ENCODE measurements at places on chromosomes 12 and 14.

DNA sequence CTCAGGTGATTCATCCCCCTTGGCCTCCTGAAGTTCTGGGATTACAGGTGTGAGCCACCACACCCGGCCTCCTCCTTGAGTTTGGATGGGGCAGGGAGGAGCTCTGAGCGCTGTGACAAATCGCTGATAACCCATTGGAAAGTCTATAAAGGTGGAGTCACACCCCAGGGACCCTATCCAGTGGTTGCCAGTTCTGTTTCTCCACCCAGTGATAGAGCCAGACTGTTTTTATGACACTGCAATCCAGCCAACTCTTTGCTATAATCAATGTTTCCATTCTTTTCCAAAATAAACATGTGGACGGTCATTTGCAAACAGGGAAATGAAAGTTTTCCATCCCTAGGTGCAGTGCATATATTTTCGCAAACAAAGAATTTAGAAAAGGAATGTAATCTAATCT is 142.0 kb upstream of the PELI2 start:
- DNase-seq: no peak

DNA sequence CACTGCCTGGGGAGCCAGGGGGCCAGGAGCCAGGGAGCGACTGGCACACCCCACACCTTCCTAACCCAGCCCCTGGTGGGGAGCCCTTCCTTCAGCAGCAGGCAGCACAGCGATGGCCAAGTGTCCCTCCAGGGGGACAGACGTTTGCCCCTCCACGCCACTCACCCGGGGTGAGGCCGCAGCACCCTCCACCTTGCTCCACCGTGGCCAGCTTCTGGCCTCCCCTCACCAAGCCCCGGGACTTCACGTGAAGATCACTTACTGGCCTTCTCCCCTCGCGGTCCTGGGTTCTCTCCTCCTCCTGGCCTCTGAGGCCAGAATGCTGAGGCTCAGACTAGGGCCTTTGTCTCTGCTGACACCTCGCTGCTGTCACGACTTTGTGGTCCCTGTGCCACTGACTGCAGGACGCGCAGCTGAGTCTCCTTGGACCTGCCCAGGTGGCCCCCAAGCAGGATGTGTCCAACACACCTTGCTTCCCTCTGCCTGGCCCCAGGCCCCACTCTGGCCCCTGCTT is 3.5 kb upstream of the ASPG start:
- DNase-seq: no peak

DNA sequence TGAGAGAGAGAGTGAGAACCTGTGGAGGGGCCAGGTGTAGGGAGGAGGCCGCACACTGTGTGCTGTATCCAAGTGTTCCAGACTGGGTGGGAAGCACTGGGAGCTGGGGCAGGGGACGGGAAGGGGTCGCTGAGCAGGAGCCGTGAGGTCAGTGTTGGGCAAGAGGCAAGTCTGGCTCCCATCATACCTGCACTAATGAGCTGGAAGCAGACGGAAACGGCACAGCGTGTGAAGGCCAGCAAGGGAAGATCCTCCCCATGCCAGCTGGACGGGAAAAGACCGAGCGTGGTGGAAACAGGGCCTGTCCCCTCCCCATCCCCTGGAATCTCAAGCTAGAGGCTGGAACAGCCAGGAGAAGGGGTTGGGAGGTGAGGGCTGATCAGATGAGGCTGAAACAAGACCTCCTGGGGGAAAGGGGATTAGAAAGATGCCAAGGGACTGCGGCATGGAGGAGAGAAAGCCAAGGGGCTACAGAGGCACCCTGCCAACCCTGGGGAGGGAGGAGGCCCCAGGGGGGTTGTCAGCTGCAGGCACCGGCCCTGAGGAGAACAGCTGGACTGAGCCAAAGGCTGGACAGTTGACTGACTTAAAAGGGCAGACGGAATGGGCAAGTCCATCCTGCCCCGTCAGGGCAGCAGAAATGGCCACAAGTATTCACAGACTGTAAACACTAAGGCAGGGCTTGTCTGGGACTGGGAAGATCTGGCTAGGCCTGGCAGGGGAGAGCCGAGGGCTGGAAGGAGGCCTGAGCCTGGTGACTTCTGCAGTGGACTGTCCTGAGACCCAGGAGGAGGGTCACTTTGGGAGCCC is 19.0 kb upstream of the LTBP2 start:
- DNase-seq: no peak

GRCh38 chr12:132389526-132390286 is 60.3 kb upstream of the GALNT9 start:
- DNase-seq: no peak

DNA sequence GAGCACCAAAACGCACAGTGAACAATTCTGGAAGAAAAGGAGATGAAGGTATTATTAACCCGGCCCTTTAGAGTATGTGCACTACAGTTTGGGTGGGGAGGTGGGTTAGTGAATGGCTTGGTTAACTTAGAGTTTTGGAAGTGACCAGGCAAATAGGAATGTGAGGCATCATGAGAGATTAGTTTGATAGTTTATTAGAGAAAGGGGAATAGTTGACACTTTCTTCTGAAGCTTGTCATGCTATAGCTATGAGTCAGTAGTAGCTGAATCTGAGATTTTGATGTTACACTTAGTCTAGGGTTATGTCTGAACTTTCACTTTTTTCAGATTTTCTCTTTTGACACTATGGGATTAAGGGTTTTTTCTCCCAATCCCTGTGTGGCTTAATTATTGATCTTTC is 567.2 kb downstream of the SNAPC1 start:
- DNase-seq: no peak

- no peak for DNase-seq
Measured at GRCh38 chr14:54047645-54048308, 91.2 kb upstream of the BMP4 start.

DNA sequence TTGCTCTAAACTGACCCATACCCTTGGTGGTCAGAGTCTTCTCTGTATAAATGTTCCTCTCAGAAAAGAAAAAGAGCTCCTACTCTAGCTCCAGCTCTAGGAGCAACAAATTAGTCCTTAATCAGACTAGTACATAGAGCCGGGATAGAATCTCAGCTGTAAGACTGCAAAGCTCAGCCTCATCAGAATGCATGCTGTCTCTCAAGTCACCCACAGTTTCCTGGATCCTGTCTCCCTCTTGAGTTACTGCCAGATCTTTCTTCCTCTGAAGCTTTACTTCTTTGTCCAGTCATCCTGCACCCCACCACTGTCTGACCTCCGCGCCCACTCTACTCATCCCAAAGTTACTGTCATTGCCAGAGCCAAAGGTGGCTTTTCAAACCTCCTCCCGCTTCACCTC is 139.3 kb upstream of the PRMT8 start:
- DNase-seq: no peak

DNA sequence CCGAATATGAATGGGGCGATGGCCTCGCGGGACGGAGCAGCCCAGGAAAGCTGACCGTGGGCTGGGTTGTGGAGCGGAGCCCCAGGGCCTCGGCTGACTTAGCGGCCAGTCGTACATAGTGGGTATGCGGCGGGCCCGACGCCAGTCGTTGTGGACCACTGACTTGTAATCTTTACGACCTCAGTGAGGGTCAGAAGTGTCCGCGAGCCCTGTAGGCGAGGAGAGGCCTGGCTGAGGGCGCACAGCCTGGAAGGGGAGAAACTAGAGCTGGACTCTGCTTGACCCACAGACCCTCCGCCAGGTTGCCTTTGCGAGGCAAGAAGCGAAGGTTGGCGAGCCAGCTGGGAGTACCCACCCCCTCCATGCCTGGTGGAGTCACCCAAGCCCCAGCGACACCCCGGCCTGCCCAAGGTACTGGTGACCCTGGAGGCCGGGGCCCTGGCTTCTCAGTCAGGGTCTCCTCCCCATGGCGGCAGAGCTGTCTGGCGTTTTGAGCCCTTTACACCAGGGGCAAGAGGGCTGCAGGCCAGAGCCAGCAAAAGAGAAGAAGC is 15.6 kb upstream of the DYNC1H1 start:
- DNase-seq: no peak

DNA sequence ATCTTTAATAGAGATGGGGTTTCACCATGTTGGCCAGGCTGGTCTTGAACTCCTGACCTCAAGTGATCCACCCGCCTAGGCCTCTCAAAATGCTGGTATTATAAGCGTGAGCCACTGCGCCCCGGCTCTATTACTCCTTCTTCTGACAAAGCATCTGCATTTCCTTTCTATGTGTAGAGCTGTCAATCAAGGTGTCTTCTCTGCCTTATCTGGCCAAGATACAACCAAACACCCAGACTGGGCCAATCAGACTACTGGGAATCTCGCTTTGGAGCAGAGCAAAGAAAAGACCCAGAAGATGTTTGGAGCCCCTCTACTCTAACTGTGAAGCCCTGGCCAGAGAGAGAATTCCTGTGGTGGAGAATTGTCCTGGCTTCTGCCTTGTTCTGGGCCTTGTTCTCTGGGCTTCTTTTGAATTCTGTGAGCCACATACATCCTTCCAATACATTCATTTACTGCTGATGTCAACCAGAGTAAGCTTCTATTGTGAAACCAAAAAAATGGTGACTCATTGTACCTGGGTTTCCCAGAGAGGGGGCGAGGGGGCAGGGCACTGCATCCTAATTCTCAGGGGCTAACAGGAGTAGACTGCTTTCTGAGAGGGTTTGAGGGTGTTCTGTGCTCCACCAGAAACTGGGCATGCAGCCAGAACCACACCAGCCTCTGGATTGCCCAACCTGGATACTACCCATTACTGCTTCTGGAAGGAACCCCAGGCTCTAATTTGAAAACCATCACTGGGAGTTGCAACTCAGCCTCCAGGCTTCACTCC is 18.8 kb upstream of the FLVCR2 start:
- DNase-seq: no peak

- DNase-seq: no peak
Measured at GRCh38 chr14:92413379-92413778, 90.4 kb downstream of the SLC24A4 start.

GRCh38 chr12:15527201-15528080 is 205.1 kb downstream of the PTPRO start:
- DNase-seq: no peak

GRCh38 chr12:39764944-39765560 is 145.4 kb upstream of the ABCD2 start:
- DNase-seq: no peak

DNA sequence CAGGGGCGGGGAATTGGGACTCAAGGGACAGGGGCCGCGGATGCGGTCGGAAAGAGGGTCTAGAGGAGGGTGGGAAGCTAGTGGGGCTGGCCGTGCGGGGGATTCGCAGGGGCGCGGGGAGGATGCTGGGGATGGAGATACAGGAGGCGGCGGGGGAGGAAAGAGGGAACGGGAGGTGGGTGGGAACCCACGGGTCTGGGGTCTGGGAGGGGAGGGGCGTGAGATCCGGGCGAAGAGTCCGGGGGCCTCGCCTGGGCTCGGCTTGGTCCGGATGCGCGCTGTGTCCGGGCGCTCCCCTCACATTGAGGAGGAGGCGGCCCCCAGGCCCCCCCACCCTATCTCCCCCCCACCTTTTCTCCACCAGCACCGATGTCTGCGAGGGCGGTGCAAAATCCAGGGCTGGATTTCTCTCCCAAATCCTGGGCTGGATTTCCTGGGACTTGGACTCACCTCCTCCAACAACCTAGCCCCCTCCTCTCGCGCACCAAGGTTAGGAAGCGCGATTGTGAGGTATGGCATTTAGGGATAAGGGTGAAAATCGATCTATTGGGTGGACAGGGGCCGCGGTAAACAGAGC is at the start of gene AGAP2:
TSS of gene AGAP2 (minus strand) at position 82 of the 577 bp plus-strand sequence. CDS start 496 bp downstream, outside the sequence.
- no peak for DNase-seq

- DNase-seq: no peak
Measured at GRCh38 chr12:116969615-116970585, 59.1 kb downstream of the FBXW8 start.

DNA sequence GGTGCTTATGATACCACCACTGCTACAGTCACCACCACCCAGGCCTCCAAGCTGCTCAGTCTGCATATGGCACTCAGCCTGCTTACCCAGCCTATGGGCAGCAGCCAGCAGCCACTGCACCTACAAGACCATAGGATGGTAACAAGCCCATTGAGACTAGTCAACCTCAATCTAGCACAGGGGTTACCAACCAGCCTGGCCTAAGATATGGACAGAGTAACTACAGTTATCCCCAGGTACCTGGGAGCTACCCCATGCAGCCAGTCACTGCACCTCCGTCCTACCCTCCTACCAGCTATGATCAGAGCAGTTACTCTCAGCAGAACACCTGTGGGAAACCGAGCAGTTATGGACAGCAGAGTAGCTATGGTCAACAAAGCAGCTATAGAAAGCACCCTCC is 55.1 kb downstream of the BRMS1L start:
- no peak for DNase-seq

GRCh38 chr14:39318574-39318973 is 84.9 kb downstream of the MIA2 start:
- DNase-seq: no peak

DNA sequence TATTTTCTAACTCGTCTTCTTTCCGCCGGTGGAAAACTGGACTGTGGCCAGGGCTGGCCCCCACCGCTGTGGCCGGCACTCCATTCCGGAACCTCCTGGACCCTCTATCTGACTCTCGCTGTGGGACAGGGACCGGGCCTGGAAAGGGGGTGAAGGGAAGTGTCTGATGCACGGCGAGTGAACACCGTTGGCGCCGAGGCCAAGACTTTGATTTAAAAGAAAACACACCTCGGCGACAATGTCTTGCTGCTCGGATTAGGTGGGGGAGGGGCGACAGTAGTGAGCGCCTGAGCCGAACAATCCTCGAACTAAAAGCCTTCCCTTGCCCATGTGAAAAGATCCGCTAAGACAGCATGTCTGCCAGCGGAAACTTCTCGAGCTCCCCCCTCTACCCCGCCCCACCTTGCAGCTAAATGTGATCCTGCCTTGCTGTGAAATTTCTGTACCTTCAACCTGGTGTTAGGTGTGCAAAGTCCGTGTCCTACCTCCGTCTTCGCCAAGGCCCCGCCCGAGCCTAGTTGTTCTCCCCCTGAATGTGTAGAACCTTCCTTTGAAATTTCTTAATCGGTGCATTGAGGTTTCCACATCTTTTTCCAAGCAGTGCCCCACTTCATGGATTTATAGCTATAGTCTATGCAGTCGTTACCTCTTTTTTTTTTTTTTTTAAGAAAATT is 862 bp upstream of the HOTAIR start:
- DNase-seq: no peak

GRCh38 chr14:39229222-39229543 is 4.5 kb upstream of the MIA2 start:
- peak; percentile 23 for DNase-seq

DNA sequence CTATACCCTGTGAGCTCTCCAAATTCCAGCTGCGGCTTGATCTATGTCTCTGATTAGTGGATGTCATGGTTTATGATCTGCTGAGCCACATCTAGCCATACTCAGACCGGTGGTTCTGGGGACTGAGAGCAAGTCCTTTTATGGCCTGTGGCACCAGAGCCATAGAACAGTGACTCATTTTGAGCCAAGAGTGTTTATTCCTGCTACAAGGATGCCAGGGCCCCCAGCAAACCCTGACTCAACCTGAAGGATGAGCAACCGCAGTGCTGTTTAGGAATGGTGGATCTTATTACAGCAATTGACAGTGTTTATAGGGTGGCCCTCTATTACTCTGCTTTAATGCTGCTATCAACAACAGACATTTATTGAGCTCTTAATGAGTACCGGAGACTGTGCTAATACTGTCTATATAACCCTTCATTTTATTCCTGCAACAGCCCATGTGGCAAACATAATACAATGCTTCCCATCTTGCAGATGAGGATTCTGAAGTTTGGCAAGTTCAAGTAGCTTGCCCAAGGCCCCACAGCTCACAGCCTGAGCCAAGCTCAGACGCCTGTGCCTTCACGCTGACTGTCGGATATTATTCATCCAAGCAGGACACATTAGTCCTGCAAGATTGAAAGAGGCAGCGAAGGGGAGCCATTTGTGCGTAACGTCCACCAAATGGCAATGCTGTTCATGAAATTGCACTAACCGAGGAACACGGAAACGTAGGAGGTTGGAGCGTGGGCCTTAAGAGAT is 273.6 kb upstream of the PWP1 start:
- DNase-seq: no peak

All from T-helper 22 cell (primary cell).